ENCODE measurements at places on chromosomes 2 and 18.

- no peak for DNase-seq
These were observed 19.6 kb downstream of the B3GNT2 start for GRCh38 chr2:62215306-62216064.

- DNase-seq = no peak
These were observed 18.2 kb downstream of the AGAP1 start for GRCh38 chr2:235511751-235512698.

GRCh38 chr2:46915281-46915810 is at the start of gene MCFD2:
Gene MCFD2 (minus strand): TSS chr2:46915806. CDS start chr2:46909171, 6,635 bp downstream.
- DNase-seq = no peak

- DNase-seq = no peak
These were observed 10.8 kb upstream of the COX7A2L start for GRCh38 chr2:42371611-42372473.

DNA sequence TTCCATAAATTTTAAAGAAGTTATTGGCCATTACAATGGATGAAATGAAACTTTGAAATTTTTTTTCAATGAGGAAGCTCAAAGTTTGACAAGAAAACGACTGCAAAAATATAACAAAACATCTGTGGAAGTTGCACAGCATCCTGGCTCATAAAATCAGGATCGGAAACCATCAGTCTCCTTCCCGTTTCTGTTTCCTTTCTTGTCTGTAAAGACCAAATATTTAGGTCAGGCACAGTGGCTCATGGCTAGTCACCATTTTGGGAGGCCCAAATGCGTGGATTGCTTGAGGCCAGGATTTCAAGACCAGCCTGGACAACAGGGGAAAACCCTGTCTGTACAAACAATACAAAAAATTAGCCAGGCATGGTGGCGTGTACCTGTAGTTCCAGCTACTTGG is 27.6 kb upstream of the SSB start:
- DNase-seq = no peak

GRCh38 chr18:66615176-66615575 is 11.3 kb upstream of the CDH19 start:
- DNase-seq = no peak

DNA sequence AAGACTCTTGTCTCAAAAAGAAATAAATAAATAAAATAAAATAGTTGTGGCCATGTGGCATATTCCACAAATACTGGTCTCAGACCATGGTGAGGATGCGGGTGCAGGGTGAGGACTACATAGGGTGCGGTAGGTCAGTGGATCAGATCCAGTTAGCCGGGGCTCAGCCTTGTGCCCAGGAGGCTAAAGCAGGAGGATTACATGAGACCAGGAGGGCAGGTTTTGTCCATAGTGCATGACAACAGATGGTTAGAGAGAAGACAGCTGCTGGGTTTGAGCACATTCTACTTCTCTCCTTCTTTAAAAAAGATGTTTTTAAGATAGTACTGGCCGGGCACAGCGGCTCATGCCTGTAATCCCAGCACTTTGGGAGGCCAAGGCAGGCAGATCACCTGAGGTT is 12.8 kb upstream of the PSD4 start:
- DNase-seq = no peak

GRCh38 chr2:170530284-170530745 is 184.8 kb upstream of the SP5 start:
- DNase-seq = no peak

DNA sequence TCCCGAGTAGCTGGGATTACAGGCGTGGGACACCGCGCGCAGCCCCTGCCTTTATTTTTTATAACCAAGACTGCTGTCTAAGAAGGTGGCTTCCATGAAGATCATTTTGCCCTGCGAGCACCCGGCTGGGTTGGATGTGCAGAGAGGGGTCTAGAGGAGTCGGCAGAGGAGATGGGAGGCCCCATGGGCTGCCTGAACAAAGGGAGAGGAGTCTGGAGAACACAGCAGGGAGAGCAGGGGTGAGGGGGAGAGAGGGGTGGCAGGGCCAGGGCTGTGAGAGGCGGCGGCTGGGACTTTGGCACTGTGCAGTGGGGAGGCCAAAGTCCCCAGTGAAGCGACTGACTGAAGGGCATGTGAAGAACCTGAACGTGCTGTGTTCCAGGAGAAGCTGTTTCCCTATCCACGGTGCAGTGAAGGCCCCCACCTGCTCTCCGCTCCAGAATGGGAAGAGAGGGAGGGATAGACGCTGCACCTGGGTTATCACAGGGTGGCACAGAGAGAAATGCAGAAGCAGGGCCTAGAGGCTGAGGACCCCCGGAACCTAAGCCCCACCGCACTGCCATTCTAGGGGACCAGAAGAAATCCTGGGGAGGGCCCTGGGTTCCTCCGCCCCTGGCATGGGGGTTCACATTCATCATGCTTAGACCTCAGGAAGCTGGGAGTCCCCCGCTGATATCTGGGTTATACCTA is 24.8 kb upstream of the FOSL2 start:
- DNase-seq = no peak

DNA sequence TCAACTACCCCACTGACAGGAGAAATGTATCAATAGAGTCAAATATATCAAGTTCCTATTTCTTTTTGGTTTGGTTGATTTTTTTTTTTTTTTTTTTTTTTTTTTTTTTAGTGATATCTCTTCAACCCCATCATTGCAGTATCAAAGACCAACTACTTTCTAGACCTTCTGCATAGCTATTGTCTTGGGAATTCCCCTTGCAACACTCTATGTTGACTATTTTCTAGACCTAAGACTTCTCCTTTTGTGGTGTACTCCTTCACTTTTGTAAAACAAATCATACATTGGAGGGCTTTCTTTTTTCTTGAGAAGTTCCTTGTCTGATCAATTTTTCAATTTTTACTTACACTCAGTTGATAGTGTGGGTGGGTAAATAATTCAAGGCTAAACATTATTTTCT is 46.5 kb upstream of the NR4A2 start:
- no peak for DNase-seq

DNA sequence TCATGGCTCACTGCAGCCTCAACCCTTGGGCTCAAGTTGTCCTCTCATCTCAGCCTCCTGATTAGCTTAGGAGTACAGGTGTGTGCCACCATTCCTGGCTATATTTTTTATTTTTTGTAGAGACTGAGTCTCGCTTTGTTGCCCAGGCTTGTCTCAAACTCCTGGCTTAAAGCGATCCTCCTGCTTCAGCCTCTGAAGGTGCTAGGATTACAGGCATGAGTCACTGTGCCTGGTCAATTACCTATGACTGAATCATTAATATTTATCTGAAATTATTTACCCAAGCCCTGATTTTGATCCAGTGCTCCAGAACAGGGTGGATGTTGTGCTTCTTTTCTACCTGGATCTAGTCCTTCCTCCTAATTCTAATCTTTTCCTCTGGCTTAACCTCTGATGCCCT is 87.8 kb downstream of the MAP2 start:
- DNase-seq = no peak

DNA sequence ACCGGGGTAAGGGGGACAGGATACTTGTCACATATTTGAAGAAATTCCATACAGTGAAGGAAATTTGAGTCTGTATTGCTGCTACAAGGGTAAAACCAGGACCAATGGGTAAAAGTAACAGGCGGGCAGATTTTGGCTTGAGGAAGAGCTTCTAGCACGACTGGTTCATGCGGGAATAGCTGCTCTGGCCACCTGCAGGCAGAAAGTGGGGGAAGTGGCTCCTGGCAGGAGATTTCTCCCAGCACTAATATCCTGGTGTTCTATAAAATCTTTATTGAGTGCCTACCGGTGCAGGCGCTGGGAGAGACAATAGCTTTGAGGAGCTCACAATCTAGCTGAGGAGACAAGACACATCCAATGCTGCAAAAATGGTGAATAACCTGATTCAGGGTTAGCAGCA is 198.5 kb downstream of the LOXHD1 start:
- DNase-seq = no peak

- no peak for DNase-seq
These were observed 8.2 kb upstream of the NFE2L2 start for GRCh38 chr2:177272765-177273164.

- no peak for DNase-seq
These were observed 18.6 kb upstream of the PKDCC start for GRCh38 chr2:42029171-42029570.

GRCh38 chr2:25375989-25376545 is 34.3 kb upstream of the DNMT3A start:
- DNase-seq = no peak

DNA sequence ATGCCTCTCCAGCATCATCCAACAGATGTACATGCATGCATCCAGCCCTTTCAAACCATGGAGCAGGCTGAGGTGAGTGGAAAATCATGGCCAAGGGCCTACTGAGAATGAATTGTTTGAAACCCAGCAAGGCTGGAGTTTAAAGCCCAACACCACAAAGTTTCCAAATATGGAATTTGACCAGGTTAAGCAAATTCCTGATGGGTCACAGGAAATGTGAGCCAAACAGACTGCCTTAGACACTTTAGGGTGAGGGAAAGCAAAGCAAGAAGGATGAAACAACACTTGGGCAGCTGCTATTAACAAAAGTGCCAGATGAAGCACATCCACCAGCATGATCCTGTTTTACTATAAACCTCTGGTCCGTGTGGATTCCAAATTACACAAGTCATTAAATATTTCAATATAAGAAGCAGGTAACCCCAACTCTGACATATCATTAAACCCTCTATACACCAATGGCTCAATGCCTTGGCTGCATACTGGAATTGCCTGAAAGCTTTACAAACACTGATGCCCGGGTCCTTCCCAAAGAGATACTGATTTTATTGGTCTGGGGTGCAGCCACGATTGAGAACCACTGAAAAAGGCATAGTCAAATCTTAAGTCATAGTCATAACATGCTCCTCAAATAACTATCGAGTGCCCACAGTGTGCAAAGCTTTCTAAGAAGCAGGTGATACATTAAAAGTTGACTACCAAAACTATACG is 9.1 kb downstream of the KLF7 start:
- no peak for DNase-seq

DNA sequence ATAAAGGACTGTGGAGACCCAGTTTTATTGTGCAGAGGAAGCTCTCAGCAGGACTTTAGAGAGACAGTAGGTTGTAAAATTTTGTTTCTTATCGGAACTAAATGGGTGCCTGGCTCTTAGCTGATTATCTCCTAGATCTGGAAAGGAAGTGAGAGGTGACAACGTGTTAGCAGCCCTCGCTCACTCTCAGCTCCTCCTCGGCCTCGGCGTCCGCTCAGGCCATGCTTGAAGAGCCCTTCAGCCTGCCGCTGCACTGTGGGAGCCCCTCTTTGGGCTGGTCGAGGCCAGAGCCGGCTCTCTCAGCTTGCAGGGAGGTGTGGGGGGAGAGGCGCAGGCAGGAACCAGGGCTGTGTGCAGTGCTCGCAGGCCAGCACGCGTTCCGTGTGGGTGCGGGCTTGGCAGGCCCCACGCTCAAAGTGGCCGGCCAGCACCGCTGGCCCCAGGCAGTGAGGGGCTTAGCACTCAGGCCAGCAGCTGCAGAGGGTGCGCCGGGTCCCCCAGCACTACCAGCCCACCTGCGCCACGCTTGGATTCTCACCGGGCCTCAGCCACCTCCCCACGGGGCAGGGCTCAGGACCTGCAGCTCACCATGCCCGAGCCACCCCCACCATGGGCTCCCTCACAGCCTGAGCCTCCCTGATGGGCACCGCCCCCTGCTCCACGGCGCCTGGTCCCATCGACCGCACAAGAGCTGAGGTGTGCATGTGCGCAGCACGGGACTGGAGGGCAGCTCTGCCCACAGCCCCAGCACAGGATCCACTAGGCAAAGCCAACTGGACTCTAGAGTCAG is 4.6 kb upstream of the MFF start:
- DNase-seq = no peak

GRCh38 chr2:182148344-182148743 is 162.7 kb downstream of the PPP1R1C start:
- DNase-seq = no peak

DNA sequence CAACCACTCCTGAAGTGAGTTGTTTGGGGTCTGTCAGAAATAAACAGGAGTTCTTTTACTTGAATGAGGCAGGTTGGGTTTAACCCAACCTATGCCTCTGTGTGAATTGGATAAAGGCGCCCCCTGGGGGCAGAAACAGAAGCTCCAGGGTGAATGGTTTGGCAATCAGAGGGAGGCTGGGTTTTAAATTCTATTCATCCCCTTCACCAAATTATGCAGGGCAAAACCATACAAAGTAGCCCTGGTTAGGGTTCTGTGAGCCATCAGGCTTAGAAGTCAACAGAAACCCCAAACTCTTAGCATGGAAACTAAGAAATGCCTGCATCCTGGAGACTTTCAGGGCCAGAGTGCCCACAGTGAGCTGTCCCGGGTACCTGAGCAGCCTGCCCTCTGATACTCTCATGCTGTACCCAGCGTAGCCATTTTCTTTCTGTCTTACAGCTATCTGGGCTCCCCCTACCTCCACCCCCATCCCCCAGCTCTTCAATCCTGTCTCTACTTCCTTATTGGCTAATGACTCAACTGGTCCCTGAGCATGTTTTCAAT is 241.5 kb downstream of the ICOS start:
- peak; percentile 81 for DNase-seq

DNA sequence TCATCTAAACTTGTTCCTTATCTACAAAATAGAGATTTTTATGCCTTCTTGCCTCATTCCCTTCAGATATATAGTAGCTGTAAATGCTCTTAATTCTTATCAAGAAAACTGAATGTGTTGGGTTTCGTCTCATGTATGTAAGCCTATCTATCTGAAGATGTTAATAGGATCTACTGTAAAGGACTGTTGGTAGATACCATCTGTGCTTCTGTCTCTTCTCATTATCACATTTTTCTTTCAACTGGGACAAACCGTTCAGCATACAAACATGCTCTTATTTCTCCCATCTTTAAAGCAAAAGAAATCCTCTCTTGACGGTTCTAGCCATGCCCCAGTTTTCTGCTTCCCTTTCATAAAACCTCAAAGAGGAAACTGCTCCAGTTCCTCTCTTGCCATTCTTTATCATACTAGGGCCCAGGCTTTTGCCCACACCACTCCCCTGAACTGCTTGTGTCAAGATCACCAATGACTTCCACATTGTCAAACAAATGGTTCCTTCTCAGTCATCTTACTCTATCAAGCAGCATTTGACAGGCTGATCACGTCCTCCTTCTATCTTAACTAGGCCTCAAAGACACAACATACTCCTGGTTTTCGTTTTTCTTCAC is 88.7 kb downstream of the ARHGEF33 start:
- DNase-seq = no peak

DNA sequence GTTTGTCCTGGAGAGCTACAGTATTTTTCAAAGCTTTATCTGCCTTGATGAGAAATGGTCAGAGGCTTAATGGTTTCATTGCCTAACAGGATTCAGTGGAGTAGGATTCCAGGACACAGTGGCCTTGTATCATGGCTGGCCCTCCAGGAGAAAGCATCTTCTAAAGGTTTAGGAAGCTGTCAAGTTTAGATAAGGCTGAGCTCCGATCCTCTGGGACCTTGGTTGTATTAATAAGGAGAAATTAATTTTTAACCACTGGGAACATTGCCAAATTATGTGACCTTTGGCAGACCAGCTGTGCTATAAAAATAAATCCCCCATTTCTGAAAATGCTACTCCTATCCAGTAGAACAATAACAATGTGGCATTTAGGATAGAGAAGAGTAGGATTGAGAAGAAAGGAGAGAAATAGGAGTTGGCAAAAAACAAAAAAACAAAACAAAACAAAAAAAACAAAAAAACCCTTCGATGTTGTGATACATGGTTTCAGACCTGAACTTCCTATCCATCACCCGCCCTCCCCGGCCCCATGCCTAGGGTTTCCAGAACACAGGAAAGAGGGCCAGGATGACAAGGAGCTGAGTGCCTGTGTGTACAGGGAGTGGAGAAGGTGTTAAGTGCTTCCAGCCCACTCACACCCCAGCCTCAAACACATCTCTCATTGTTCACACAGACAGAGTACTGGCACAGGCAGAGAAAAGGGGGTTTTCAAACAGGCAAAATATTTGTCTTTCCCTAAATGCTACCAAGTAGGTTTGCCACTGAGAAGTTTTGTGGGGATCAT is 6.3 kb downstream of the NRP2 start:
- no peak for DNase-seq

Measured in CD4-positive, alpha-beta T cell treated with Interleukin-6 for 4 hours (primary cell).